ENCODE measurements at places on chromosomes 3 and 15.

GRCh38 chr15:78315686-78316282 lies 16.4 kb upstream of the SKIC8 start:
- no peak for DNase-seq

DNA sequence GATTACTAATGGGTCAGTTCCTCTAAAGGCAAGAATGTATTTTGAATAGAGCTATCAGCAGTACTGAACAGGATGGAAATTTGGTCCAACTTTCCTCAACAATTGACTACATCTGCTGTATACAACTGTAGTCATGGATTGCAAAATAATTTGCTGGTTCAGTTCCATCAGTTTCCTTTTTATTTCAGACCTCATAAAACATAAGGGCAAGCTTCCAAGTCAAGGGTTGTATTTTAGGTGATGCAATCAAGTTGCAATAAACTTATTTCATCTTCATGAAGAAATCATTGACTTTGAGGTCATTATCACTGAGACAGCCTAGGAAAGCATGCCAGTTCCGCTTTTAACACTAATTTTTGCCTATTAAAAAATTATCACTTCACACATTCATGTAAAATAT lies 90.4 kb upstream of the TSEN2 start:
- DNase-seq: no peak

DNA sequence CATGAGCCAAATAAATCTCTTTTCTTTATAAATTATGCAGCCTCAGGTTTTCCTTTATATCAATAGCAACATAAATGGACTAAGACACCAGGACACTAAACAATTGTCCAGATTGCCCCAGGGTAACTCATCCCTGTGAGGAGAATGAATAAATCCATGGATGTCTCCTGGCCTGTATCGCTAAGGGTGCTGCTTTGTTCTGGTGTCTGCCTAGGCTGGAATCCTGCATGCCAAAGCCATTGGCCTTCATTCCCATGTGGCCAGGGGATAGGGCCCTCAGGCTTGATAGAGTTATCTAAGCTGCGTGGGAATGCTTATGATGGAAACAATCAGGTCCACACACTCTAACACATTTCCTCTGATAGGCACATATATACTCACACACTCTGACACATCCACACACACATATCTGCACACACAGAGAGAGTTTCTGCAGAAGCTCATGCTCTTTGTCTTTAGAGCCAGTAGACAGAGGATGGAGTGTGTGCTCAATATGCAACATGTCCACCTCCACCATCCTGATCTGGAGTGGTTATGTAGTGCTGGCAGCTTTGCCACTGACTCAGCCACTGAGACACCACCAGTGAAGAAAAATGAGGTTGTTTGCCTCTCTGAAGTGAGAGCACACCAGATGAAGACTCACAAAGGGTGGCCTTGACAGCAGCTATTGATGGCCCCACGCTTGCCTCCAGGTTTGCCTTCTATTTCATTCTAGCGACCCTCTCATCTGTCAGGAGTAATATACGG lies 24.0 kb upstream of the DGKG start:
- no peak for DNase-seq

DNA sequence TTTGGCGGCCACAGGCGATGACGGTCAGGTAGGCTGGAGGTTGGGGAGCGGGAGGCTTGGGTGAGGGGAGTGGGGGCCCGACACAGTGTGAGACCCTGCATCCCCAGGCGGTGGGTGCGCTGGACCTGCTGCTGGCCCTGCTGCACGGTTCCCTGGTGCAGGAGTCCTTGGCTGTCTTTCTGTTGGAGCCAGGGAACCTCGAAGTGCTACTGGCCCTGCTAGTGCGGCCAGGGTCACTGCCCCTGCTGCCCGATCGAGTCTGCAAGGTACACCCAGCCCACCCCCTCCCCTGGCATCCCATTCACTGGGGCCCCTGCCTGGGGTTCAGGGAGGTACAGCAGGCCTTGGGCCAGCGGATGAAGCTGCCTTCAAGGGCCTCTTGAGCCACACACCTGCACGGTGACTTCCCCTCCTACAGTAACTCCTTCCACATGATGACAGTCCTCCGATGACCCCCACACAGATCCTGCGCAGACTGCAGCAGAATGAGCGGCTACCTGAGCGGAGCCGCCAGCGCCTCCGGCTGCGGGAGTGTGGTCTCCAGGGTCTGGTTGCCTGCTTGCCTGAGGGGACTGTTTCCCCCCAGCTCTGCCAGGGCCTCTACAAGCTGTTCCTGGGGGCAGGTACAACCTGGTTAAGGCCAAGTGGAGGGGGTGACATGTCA lies 19.5 kb downstream of the NBEAL2 start:
- DNase-seq: no peak

DNA sequence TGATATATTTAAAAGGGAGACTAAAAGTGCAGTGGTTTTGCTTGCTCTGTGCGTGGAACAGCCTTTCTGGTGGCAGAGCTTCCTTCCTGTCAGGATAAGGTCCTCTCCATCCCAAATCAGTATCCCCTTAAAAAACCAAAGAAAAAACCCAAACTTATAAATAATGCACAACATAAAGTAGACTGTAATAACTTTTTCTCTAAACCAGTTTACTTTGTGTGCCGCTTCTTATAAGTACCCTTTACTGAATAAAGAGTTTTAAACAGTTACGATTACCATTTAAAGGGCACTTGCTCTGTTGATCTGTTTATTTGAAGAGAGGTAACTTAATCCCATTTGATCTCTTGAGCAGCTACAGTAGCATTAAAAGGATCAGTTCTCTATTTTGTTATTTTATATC lies 2.5 kb downstream of the PIK3CA start:
- peak; percentile 57 for DNase-seq

GRCh38 chr15:81507831-81508230 lies 133.8 kb upstream of the TMC3 start:
- DNase-seq: no peak

GRCh38 chr3:125055331-125055912 lies 375 bp downstream of the HEG1 start:
- no peak for DNase-seq

- no peak for DNase-seq
Measured at GRCh38 chr15:68598171-68599152, 19.7 kb downstream of the CORO2B start.

GRCh38 chr3:174758943-174759342 lies 100.2 kb upstream of the NAALADL2 start:
- no peak for DNase-seq

DNA sequence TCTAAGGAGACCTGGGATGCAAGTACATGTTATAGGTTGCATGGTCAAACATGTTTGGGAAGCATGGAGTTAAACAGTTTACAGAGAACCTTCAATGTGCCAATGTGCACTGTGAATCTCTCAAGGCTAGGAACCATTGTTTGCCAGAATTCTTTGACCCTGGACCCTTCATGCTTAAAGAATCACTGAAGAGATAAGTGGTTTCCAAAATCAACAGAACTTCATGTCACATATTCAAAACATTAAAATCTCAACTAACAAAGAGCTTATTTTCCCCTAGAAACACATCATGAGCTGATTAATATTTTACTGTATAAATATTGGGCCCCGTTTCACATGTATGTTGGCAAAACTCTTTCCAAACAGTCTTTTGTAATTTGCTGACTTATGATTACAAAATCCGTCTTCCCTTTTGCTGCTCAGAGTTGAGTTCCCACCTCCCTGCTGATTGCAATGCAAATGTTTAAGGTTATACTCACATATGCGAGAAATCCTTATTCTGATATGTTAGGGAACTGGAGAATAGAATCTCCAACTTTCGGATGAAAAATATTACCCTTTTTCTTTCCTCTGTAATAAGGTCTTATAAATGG lies 380.2 kb downstream of the DIPK2A start:
- no peak for DNase-seq

DNA sequence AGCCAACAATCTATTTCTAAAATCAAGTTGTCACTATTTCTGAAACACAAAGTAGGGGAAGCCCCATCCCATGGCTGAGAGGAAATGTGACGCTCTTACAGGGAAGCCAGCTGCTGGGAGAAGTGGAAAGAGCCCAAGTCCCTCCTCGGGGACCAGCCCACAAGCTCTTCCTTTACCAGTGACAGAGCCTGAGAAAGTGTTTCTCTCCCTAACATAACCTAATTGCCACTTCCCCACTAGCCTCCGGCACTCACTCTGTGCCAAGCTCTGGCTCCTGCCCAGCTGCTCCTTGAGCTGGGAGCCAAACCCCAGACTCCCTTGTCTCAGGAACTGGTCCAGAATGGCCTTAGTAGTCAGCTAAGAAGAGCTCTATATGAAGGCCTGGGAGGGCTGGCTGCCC lies 42.9 kb downstream of the TNFAIP8L3 start:
- no peak for DNase-seq

Measured in hematopoietic multipotent progenitor cell treated with erythropoietin and hydrocortisone succinate and interleukin-3 and kit ligand, for 17 days (in vitro differentiated cells).